NK-92 treated with Interleukin-12 subunit alpha and Interleukin-12 subunit beta, amount 100 ng/mL, for 24 hours (cell line): ENCODE measurements at places on chromosomes 7 and 10.

DNA sequence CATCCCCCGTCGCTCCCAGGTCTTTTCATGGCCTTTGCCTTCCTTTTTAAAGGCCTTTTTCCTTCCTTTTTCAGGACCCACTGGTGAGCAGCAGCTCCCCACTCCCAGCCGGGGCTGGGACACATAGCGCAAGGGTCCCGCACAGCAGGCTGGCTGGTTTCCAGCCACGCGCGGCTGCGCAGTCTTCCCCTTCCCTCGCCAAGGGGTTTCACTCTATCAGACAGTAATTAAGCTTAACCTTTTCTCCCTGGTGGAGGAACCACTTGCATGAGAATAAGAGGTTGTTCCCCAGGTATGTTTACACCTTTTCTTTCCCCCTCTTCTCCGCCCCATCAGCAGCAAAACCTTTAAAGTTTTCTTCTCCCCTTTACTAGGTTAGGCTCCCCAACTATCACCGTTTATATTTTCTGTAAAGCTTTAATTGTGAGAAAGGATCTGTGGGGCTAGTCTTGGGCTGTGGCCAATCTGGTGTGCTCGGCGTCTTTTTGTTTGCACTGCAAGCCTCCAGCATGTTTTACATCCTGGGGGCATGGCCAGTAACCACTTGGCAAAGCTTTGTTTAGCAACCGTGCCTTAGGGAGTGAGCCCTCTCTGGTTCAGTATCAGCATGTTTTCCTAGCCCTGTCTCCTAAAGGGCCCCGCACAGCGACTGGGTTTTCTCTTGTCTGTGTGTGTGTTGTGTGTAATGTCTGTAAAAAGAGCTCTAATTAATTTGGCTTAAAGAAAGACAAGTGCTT lies 219.6 kb downstream of the PHF14 start:
- no peak for DNase-seq

GRCh38 chr7:77791336-77791735 lies 6.9 kb downstream of the TMEM60 start:
- DNase-seq: no peak

- no peak for DNase-seq
Observed at GRCh38 chr7:139619367-139619657, 95.8 kb downstream of the CLEC2L start.

- no peak for DNase-seq
Observed at GRCh38 chr10:51892965-51893658, 193.7 kb upstream of the CSTF2T start.

DNA sequence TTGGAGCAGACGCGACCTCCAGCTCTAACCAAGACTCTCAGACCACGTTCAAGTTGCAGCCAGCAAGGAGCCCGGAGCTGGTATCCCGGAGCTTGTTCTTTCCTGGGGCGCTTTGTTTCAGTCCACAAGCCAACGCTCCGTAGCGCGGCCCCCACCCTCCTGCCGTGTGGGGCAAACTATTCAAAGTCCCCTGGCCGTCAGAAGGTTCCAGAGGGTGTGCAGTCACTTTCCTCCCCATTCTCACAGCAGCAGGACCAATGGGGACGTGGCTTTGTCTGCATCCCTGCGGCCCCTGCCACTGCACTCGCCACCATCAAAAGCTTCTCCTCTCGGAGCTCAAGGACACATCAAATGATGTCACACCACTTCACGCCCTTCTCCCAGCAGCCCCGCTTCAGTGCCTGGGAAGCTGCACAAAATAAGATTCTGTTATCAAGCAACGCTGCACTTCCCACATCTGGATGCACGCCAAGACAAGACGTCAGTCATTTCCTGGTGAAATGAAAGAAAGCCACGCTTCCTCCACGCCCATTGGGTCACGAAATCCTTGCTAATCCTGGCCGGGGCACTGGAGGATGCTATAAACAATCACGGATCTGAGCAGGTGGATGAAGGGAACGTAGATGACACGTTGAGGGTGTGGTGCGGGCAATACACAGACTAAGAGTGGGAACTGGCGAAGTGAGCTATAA lies 348.2 kb downstream of the PTPRN2 start:
- no peak for DNase-seq

DNA sequence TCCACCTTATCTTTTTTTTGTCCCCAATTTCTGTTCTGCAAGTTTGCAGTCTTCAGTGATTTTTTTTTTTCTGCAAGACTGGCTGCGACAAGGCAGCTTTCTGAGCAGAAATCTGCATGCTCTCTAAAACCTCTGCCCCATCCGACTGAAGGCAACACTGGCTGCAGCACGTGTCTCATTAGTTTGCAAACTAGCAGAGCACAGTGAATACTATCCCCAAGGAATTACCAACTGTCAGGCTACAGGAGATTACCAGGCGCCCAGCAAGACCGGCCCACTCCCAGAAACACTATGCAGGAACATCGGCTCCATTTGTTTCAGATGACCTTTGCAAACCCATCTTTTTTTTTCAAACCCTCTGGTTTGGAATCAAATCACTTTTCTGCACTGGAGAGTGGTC lies 538.8 kb downstream of the SORCS1 start:
- DNase-seq: no peak

- no peak for DNase-seq
Observed at GRCh38 chr7:41880107-41880506, 177.2 kb upstream of the INHBA start.

GRCh38 chr10:30047924-30048531 lies 11.4 kb downstream of the JCAD start:
- no peak for DNase-seq

GRCh38 chr10:130809761-130810515 lies 501.6 kb downstream of the TCERG1L start:
- no peak for DNase-seq

- no peak for DNase-seq
Observed at GRCh38 chr10:88433565-88434186, 149.4 kb downstream of the RNLS start.

DNA sequence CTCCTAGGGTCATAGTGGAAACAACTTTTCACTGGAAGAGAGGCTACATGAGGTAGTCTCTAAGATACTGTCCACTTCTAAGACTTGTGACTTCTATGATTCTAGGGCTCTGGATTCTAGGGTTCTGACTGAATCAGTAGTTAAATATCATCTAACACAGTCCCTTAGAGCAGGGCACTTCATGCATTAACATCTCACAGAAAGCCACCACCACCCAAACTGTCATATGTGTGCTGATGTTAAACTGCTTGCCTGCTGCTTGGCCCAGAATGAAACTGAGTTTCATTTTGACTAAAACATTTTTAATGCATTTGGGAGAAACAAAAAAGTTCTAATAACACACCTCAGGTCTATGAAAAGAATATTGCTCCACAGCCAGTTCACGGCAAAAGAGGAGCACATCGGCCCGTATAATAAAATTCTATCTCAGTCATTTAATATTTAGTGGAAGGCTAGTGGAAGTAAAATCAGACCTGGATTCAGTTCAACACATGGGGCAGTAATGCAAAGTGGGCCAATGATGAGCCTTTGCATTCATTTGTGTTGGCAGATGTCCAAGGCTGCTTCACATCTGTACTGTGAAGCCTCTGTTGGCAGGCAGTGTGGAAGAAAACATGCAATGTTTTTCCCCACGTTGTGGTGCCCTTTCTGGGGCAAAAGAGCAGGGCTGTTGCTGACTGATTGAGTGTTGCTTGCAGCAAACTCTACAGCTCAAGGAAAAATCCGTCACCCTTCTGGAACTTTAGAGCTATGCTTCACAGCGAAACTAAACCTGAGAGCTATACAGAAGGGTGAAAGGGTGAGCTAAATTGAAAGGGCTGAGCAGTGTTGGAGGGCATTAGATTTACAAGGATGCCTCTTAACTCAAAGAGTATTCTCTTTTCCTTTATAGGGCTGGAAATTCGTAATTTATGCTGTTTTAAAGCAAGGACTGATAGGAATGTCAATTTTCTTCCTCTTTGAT lies 33.5 kb upstream of the AUTS2 start:
- DNase-seq: no peak

- no peak for DNase-seq
Observed at GRCh38 chr7:14446829-14447228, 455.7 kb downstream of the DGKB start.

- no peak for DNase-seq
Observed at GRCh38 chr7:95531605-95532219, 46.0 kb downstream of the ASB4 start.

- DNase-seq: no peak
Observed at GRCh38 chr10:75827587-75828021, 396.2 kb downstream of the LRMDA start.

DNA sequence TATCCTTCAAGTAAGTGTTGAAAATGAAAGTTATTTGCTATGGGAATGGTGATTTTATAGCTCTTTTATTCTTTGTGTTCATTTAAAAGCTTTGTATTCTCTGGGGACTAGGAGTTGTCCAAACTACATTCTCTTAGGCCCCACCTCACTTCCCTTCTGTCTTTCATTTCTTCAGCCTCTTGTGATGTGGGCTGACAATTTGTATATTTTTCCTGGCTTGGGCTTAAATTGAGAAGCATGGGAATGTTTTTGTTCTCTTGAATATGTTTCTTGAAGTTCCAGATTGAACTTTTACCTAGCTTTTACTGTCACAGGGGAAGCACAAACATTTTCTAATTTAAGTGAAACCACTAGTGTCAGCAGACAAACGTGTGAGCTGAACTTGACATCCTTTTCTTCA lies 27.9 kb downstream of the BBS9 start:
- no peak for DNase-seq

- DNase-seq: no peak
Observed at GRCh38 chr7:146346096-146346495, 229.5 kb downstream of the CNTNAP2 start.

- DNase-seq: no peak
Observed at GRCh38 chr10:48494611-48495010, 110.3 kb downstream of the ARHGAP22 start.

DNA sequence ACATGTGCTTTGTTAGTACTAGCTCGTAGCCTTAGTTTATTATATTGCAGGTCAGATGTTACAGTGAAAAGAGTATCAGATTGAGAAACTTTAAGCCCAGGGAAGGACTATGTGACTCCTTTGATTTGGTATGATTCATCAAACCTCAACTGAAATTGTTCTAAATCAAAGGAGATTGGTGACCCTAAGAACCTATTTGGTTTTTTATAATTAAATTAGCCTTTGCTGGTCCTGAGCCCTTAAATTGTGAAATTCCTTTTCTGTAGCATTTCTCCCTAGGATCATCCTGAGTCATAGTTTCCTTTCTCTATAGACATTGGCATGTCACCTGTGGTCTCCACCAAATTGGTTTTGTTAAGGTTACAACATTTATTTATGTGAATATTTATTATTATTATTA lies 89.7 kb downstream of the POLR1F start:
- DNase-seq: no peak

DNA sequence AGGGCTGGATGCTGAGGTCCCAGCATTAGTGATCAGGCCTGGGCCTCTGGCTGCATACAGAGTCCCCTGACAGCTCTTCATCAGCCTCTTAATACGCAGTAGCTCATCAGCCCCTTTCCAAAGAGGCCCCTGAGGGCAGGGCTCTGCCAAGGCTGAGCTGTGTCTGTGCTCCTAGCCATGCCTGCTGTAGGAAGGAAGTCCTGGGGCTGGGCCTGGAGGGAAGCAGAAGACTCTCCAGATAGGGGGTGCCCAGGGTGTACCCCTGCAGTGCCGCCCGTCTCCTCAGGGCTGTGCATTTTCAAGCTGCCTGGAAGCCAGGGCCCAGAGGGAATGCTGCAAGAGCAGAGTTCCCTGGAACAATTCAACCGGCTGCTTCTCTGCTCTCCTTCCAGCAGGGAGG lies 7.3 kb upstream of the RET start:
- no peak for DNase-seq

- no peak for DNase-seq
Observed at GRCh38 chr7:151206914-151207313, 3.4 kb downstream of the H2BK1 start.

- no peak for DNase-seq
Observed at GRCh38 chr7:107538001-107538400, 25.7 kb downstream of the COG5 start.

GRCh38 chr10:52191049-52191448 lies 123.0 kb upstream of the DKK1 start:
- no peak for DNase-seq

DNA sequence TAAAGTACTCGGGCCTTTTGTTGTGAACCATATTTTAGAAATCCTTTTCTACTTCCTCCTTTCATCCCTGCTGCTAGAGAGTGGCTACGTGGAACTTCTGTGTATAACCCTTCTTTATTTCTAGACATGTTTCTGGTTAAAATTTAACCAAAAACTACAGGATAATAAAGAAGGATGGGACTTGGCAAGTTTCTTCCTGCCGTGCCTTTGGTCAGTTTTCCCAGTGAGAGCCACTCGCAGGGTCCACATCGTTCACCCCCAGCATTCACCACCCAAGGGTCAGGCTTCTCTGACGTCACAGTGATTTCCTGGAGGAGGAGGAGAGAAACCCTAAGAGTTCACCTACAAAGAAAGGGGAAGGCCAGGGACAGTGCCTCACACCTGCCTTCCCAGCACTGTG lies 45.4 kb downstream of the NKX6-2 start:
- DNase-seq: no peak

DNA sequence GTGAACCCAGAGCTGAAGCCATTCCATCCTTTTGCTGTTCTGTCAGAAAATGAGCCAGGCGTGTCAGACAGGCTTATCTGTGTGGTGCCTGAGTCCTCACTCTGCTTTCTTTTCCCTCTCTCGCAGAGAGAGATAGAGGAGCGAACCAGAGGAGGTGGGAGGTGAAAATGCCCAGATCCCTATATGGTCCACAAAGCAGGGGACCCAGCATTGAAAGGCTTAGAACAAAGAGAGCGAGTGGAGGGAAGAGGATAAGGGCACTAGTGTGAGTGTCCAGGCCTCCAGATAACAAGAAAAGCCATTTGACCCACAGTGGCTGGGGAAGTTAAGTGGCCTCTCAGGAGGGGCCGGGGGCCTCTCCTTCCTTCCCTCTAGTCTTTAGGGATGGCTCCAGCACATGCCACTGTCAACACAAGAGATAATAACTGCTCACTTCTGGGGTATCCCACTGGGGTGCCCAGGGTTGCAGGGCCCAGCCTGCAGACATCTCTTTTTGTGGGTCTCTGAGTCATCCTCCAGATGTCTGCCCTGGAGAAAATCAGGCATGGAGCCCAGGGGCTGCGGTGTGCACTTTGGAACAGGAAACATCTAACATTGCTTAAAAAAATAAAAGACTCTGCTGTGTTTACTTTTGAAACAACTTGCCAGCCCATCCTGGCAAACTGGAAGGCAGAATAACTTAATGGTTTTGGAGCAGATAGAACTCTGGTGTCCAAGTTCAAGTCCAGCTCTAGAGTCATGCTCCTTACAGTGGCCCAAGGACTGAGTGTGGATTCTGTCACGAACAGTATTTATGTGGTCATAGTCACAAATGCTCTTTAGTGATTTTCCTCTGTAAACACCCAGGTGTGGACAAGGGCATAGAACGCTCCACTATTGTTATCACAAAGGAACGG lies 189.5 kb downstream of the CXCL12 start:
- DNase-seq: no peak

GRCh38 chr7:68381731-68382130 lies 1216.5 kb upstream of the AUTS2 start:
- no peak for DNase-seq

GRCh38 chr10:96708456-96708855 lies 11.9 kb downstream of the PIK3AP1 start:
- no peak for DNase-seq

- no peak for DNase-seq
Observed at GRCh38 chr7:106486331-106486730, 174.6 kb downstream of the CCDC71L start.
